ENCODE measurements at places on chromosomes 1 and 21. TPM values are rescaled to one million over a fixed set of nuclear protein-coding genes. Genes with fewer than 3 reads are reported as not detected.

ENSA gene
- total RNA-seq: 147 TPM

TNFSF4 gene
- total RNA-seq: 2.8 TPM

SYPL2 gene
- 8.0 TPM for total RNA-seq

TFF2 gene
- not detected for total RNA-seq

PCP4 gene
- total RNA-seq: 82.0 TPM

TTC3 gene
- total RNA-seq: 162 TPM

PLA2G2A gene
- 228 TPM for total RNA-seq

COL6A1 gene
- total RNA-seq: 646 TPM

OR2L8 gene
- not detected for total RNA-seq

C1QA gene
- total RNA-seq: 184 TPM

MAN1C1 gene
- 22.8 TPM for total RNA-seq

TRAF3IP3 gene
- total RNA-seq: 1.0 TPM

OR6K6 gene
- total RNA-seq: not detected

ANKRD45 gene
- total RNA-seq: 0.33 TPM

EPHA10 gene
- total RNA-seq: 0.83 TPM

TSPEAR gene
- total RNA-seq: not detected

NMNAT2 gene
- total RNA-seq: 1.7 TPM

GPR161 gene
- total RNA-seq: 23.5 TPM

OR10J1 gene
- total RNA-seq: not detected

TMPRSS2 gene
- 0.42 TPM for total RNA-seq

FPGT gene
- 13.7 TPM for total RNA-seq

HAO2 gene
- total RNA-seq: not detected

UQCRH gene
- 156 TPM for total RNA-seq

PGLYRP3 gene
- not detected for total RNA-seq

XCL1 gene
- total RNA-seq: 1.2 TPM

MPZ gene
- total RNA-seq: 7.5 TPM

OPTC gene
- not detected for total RNA-seq

ADAMTS1 gene
- total RNA-seq: 60.6 TPM

KCNJ9 gene
- not detected for total RNA-seq

S100A4 gene
- 268 TPM for total RNA-seq

OR2L5 gene
- total RNA-seq: not detected

FLG gene
- total RNA-seq: not detected

BEST4 gene
- not detected for total RNA-seq

NBPF4 gene
- not detected for total RNA-seq

NID1 gene
- 390 TPM for total RNA-seq

SPRR2A gene
- not detected for total RNA-seq

PHTF1 gene
- total RNA-seq: 13.3 TPM

FOXD3 gene
- 7.0 TPM for total RNA-seq

RNU1-1 gene
- total RNA-seq: under 0.01 TPM

SLC30A10 gene
- total RNA-seq: not detected

RNF186 gene
- not detected for total RNA-seq

CBR3 gene
- total RNA-seq: 18.5 TPM

SPRR1B gene
- total RNA-seq: not detected

PHF13 gene
- total RNA-seq: 16.6 TPM

LAX1 gene
- total RNA-seq: 2.3 TPM

SYT14 gene
- 0.17 TPM for total RNA-seq

ZMYND12 gene
- total RNA-seq: not detected

NBPF11 gene
- 5.1 TPM for total RNA-seq

TPTE gene
- total RNA-seq: not detected
